ENCODE measurements at places on chromosomes 11 and 22. TPM values are rescaled to one million over a fixed set of nuclear protein-coding genes. Genes with fewer than 3 reads are reported as not detected.

The GLYAT gene
- total RNA-seq = not detected

The CHRM1 gene
- not detected for total RNA-seq

The OR51G2 gene
- total RNA-seq = not detected

The SHISAL1 gene
- total RNA-seq = 3.5 TPM

The FAM180B gene
- not detected for total RNA-seq

The SLC22A8 gene
- total RNA-seq = not detected

The TRIM34 gene
- 17.8 TPM for total RNA-seq

The PARVG gene
- not detected for total RNA-seq

The HBG1 gene
- not detected for total RNA-seq

The GPHA2 gene
- not detected for total RNA-seq

The ZNF280B gene
- 0.33 TPM for total RNA-seq

The YAP1 gene
- 169 TPM for total RNA-seq

The FXYD2 gene
- 0.33 TPM for total RNA-seq

The LINC01488 gene
- not detected for total RNA-seq

The GUCY1A2 gene
- 0.50 TPM for total RNA-seq

The PANX2 gene
- 0.17 TPM for total RNA-seq

The C11orf87 gene
- total RNA-seq = not detected

The MIEF1 gene
- total RNA-seq = 16.4 TPM

The OR6T1 gene
- total RNA-seq = not detected

The MUC6 gene
- not detected for total RNA-seq

The SLC22A9 gene
- total RNA-seq = not detected

The TENM4 gene
- total RNA-seq = 48.4 TPM

The OR56A5 gene
- not detected for total RNA-seq

The HSPB2 gene
- total RNA-seq = 2.8 TPM

The GRM5 gene
- under 0.01 TPM for total RNA-seq

The MAP6 gene
- total RNA-seq = 0.17 TPM

The CBLIF gene
- total RNA-seq = not detected

The ESAM gene
- 0.26 TPM for total RNA-seq

The PAX6 gene
- total RNA-seq = not detected

The MS4A1 gene
- total RNA-seq = not detected

The POU2AF1 gene
- total RNA-seq = not detected

The CSRP3 gene
- total RNA-seq = not detected

The AKIP1 gene
- total RNA-seq = 63.7 TPM

The SCGB1C1 gene
- not detected for total RNA-seq

The TMPRSS4 gene
- total RNA-seq = not detected

The ACR gene
- not detected for total RNA-seq

The CDC42EP2 gene
- total RNA-seq = 12.3 TPM

The MAPK11 gene
- total RNA-seq = 7.6 TPM

The CRYBB3 gene
- total RNA-seq = not detected

The SULT4A1 gene
- total RNA-seq = under 0.01 TPM

All from fibroblast of lung (primary cell).